Activated T-helper 1 cell treated with anti-CD3 and anti-CD28 coated beads, Interleukin-2, amount 50 U/mL, for 16 hours (primary cell): ENCODE measurements at places on chromosomes 13 and 19.

- DNase-seq: no peak
These were observed 363.5 kb downstream of the PCDH20 start for GRCh38 chr13:61052175-61052574.

- no peak for DNase-seq
These were observed 2.8 kb downstream of the ZNF749 start for GRCh38 chr19:57437931-57438330.

GRCh38 chr19:54465426-54466109 lies 2.0 kb upstream of the LENG9 start:
- no peak for DNase-seq

GRCh38 chr13:41409611-41410010 lies 47.7 kb upstream of the RGCC start:
- DNase-seq: no peak

DNA sequence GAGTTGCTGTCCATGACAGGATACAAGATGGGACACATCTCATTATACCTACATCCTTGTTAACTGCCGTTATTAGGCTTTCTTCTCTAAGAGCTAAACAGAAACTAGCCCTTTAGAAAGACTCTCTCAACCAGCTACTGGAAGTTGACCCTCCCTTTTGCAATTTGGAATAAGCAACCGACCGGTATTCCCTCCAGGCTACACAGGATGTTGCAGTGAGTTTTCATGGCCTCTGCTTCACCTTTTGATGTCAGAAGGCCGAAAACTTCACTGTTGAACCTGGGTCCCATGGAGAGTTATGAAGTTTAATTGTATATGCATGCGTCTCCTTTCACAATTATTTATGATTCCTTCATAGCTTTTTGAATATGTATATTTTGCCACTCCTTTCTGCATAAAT lies 1042.5 kb upstream of the SPRY2 start:
- no peak for DNase-seq

DNA sequence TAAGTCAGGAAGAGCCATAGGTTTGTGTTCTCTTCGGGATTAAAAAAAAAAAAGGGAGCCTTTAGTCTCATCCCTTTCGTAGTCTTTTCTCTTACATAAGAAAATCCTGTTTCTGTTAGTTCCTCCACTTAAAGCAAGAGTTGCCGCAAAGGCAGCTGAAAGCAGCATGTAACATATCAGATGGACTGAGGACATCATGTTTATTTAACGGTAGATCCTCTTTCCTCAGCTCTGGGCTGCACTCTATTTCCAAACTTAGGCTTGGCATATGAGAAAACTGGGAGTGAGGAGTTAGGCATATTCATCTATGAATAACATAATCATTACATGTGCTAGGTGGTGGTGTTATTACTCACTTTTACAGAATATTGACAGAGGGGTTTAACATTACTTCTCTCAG lies 391.2 kb downstream of the KLF12 start:
- no peak for DNase-seq

DNA sequence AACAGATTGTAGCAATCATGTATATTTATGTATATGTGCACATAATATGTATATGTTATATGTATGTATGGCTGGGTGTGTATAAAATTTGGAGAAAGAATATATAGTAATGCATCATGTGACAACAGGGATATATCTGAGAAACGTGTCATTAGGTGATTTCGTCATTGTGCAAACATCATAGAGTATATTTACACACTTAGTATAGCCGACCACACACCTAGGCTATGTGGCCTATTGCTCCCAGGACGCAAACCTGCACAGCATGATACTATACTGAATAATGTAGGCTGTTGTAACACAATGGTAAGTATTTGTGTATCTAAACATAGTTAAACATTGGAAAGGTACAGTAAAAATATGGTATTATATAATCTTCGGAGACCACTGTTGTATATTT lies 43.8 kb downstream of the ESD start:
- no peak for DNase-seq

GRCh38 chr13:108270442-108270841 lies 924 bp downstream of the TNFSF13B start:
- DNase-seq: no peak

DNA sequence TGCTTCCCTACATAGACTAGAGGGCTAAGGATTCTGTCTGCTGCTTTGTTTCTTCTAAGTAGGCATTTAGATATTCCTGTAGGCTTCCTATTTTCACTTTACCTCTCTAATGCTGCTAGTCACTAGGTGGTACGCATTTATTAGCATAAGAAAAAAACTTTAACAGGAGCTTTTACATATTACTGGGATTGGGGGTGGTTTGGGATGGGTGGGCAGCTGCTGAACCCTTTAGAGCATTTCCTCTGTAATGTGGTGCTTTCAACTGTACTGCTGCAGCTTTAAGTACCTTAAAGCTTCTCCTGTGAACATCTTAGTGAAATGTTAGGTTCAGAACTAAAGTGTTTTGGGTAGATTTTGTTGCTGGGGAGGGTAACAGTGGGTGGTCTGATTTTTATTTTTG lies 92.6 kb downstream of the ZNF486 start:
- DNase-seq: no peak

- no peak for DNase-seq
These were observed 1.7 kb downstream of the PDX1 start for GRCh38 chr13:27921421-27921960.

DNA sequence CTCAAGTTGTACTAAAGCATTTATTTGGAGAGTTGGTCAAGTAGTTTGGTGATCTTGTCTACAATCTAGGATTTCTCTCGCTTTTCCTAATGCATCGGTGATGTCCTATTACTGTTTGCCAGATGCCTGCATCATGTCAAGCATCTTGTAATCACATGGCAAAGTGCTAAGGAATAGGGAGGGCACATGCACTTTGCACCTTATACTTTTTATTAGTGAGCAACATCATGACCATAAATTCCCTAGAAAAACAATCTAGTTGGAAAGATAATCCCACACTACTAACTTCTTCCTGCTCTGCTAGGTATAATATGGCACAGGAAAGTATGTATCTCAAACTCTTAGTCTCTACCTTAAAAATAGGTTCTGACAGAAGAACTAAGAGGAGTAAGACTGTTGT lies 894.3 kb upstream of the SLITRK1 start:
- no peak for DNase-seq

GRCh38 chr13:35025314-35025713 lies 83.2 kb downstream of the NBEA start:
- no peak for DNase-seq

DNA sequence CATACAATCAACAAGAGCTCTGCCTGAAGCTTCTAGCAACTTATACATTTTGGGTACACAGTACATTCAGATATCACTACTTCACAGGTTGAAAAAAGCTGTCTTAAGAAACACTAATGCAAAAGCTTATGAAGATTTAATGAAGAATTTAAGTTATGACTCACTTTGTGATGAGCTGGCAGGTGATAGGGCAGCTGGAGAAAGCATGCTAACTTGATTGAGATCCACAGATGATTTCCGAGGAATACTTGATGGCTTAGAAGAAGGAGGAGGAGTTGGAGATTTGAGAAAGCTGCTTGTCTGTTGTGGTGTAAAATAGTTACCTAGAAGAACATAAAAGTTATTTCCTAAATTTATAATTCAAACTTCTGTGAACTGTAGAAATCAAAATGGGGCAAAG lies 23.3 kb downstream of the EXOSC8 start:
- DNase-seq: no peak

- DNase-seq: no peak
These were observed 12.7 kb downstream of the CLEC11A start for GRCh38 chr19:50735869-50736268.

- DNase-seq: no peak
These were observed 48.9 kb upstream of the PABPC3 start for GRCh38 chr13:25046985-25047511.

DNA sequence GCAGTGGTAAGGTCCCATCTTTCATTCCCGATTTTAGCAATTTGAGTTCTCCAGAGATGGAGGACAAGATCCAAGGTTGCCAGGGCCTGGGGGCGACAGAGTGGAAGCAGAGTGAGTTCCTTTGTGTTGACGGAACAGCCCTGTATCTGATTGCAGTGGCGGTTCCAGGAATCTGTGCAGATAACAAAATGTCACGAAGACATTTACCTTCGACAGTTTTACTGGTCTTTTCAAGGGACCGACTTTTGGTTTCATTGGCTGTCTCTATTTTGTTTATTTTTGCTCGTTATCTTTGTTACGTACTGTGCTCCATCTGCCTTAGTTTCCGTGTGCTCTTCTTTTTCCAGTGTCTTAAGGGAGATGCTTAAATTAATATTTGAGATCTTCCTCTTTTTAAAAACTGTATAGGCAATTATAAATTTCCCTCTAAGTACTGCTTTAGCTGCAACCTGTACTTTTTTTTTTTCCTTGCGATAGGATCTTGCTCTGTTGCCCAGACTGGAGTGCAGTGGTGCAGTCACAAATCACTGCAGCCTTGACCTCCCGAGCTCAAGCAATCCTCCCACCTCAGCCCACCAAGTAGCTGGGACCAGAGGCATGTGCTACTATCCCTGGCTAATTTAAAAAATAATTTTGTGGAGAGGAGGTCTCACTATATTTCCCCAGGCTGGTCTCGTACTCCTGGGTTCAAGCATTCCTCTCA lies 23.2 kb downstream of the KDM4B start:
- no peak for DNase-seq

GRCh38 chr13:98508685-98509084 lies 68.2 kb downstream of the STK24 start:
- DNase-seq: no peak

GRCh38 chr13:22201375-22201925 lies 530.6 kb downstream of the FGF9 start:
- DNase-seq: no peak

DNA sequence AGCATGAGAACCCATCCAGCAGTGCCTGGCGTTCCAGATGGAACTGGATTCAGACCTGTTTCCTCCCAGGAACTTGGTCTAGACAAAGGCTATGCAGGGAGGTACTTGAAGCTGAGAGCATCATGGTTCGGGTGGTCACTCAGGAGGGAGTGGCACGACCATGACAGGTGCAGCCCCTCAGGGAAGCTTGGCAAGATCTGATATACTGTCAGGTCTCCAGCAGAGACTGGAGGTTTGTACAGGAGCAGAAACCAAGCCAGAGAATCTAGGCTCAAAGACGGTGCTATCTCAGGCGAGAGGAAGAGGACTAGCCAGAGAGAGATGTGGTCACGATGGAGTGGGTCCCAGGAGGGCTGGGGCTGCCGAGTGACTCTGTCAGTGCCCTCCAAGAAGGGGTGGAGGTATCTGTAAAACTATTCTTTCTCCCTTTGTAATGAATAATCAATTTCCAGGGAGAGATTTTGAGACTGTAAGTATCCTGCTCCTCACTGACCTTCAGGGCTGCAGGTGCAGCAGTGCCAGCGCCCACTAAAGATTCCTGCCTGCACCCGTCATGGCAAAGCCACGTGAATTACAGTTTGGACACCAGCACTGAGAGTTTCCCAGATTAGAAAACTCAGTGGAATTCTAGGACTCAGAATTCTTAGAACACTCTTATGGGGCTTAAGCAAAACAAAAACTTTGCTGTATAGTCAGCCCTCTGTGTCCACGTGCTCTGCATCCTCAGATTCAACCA lies 10.2 kb upstream of the DCUN1D2 start:
- no peak for DNase-seq

- no peak for DNase-seq
These were observed 1491.9 kb downstream of the SLITRK5 start for GRCh38 chr13:89163096-89163495.

GRCh38 chr13:101202590-101202989 lies 213.7 kb downstream of the NALCN start:
- no peak for DNase-seq

- no peak for DNase-seq
These were observed 63.8 kb downstream of the DCT start for GRCh38 chr13:94415500-94416237.

DNA sequence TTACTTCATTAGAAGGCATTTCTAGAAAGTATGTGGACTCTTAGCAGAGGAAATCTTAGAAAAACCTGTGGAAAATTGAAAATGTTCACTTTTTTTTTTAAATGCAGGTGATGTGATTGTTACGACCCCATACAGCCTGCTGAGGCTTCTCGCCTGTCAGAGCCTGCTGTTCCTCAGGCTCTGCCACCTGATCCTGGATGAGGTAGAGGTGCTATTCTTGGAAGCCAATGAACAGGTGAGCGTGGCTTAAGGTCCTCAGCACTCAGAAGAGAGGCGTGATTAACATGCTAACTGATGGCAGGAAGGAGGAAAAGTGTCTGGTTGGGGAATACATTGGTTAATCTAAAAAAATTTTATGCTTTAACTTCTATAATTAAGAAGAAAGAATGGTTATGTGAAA lies 71.4 kb downstream of the SLC7A9 start:
- DNase-seq: no peak

DNA sequence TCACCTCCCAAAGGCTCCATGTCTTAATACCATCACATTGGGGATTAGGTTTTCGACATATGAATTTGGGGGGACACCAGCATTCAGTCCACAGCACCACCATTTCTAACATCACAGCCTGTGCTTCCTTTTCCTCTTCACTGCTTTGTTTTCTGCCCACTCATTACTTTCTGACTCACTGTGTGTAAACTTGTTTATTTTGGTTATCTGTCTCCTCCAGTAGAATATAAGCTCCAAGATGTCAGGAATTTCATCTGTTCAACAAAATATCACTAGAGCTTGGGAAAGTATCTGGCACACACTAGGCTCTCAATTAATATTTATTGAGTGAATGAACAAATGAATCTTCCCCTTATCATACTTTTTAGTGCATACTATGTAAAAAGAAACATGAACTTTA lies 152.0 kb downstream of the NUFIP1 start:
- DNase-seq: no peak

GRCh38 chr13:105063676-105064075 lies 1471.8 kb downstream of the EFNB2 start:
- no peak for DNase-seq

DNA sequence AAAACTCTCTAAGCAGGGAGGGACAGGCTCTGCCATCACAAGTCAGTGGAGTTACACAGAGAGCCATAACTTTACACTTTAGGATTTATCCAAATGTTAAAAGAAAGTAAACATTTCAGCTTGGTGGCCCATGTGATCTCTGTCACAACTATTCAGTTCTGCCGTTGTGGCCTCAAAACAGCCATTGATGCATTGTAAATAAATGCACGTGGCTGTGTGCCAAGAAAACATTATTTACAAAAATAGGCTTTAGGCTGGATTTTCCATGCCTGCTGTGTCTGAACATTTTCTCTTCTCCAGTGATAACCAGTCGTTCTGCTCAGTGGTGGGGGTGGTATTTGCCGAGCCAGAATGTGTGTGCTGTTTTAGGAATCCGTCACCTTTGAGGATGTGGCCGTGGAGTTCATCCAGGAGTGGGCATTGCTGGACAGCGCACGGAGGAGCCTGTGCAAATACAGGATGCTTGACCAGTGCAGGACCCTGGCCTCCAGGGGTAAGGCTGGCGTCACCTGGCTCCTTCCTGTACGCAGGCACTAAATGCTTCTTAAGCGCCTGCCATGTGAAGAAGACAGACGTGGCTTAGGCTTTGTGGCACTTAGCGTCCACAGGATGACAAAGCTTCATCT lies 4.9 kb downstream of the ZNF333 start:
- no peak for DNase-seq
